Activated CD8-positive, alpha-beta T cell treated with anti-CD3 and anti-CD28 coated beads for 36 hours (primary cell): ENCODE measurements at places on chromosomes 4 and X. TPM values are rescaled to one million over a fixed set of nuclear protein-coding genes. Genes with fewer than 3 reads are reported as not detected.

The DUSP9 gene
- 0.14 TPM for total RNA-seq

- H3K4me3 ChIP-seq: no peak overlapping the region
- peaks cover 4% of the 10 kb centered on the region for H3K27me3 ChIP-seq
- no peak for DNase-seq
- no peaks in the 10 kb centered on the region for H3K36me3 ChIP-seq
- H3K4me1 ChIP-seq: no peaks in the 10 kb centered on the region
Measured at GRCh38 chr4:4912155-4912554, 52.7 kb downstream of the MSX1 start.

The C1GALT1C1 gene
- total RNA-seq: 14.6 TPM

The AMTN gene
- total RNA-seq: not detected

DNA sequence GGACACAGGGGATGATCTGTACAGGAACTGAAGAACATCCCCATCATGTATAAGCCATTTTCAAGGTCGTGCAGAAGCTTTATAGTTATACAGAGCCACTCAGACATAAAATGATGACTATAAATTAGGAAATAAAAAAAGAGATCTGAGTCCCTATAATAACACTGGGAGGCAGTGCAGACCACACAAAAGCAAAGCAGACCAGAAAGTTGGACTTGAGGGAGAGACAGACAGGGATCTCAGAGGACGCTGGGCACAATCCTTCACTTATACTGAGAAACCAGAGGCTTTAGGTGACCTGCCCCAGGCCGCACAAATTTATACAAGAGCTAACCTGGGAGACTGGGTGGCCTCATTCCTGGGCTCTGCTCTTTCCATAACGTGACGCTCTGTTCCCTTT, 70.5 kb downstream of the HADH start:
- peaks cover 74% of the 10 kb centered on the region for H3K4me1 ChIP-seq
- no peaks in the 10 kb centered on the region for H3K27me3 ChIP-seq
- DNase-seq: no peak
- H3K36me3 ChIP-seq: peaks cover 43% of the 10 kb centered on the region
- H3K4me3 ChIP-seq: no peak overlapping the region
- peak overlapping the region; percentile 62 for H3K27ac ChIP-seq

DNA sequence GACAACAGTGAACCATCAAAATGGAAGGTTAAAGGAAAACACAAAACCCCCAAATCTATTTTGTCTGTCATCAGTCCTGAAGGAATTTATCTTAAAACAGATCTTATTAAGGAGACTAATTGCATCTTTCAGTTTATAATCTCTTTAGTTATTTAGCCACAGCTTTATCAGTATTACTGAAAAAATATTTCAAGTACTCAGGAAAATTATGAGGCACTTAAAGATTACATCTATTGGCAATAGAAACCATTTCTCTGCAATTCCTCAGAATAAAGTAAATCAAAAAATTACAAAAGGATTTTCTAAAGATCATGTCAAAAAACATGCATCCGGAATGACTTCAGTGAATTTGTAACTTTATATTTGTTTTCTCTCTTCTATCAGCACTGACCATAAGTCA, 35.2 kb downstream of the ANTXR2 start:
- H3K4me3 ChIP-seq: no peak overlapping the region
- no peaks in the 10 kb centered on the region for H3K27me3 ChIP-seq
- no peak overlapping the region for H3K27ac ChIP-seq
- peaks cover 20% of the 10 kb centered on the region for H3K4me1 ChIP-seq
- H3K36me3 ChIP-seq: peaks cover 3% of the 10 kb centered on the region

The SEC24D gene
- total RNA-seq: 26.4 TPM

DNA sequence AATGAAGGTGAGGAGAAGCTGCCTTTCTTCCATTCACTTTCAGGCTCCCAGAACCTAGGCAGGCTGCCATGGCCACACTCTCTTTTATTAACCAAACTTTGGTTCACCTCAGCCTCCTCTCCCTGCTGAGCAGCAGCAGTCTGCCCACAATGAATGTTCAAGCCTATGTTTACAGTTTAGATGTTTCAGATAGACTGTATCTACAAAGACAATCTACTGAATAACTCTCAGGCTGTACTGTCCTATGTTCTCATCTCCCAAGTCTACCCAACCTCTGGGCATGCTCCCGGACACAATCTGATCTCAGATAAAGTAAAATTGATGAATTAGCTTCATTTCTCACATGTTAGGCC, 59.2 kb upstream of the TMEM164 start:
- no peak for DNase-seq
- no peaks in the 10 kb centered on the region for H3K27me3 ChIP-seq
- H3K4me3 ChIP-seq: no peak overlapping the region
- no peaks in the 10 kb centered on the region for H3K36me3 ChIP-seq
- no peak overlapping the region for H3K27ac ChIP-seq
